Effector memory CD4-positive, alpha-beta T cell (primary cell): ENCODE measurements at places on chromosomes 1 and 21.

- DNase-seq, result no peak
These were observed 78.7 kb upstream of the ATP1B1 start for GRCh38 chr1:169027607-169028320.

DNA sequence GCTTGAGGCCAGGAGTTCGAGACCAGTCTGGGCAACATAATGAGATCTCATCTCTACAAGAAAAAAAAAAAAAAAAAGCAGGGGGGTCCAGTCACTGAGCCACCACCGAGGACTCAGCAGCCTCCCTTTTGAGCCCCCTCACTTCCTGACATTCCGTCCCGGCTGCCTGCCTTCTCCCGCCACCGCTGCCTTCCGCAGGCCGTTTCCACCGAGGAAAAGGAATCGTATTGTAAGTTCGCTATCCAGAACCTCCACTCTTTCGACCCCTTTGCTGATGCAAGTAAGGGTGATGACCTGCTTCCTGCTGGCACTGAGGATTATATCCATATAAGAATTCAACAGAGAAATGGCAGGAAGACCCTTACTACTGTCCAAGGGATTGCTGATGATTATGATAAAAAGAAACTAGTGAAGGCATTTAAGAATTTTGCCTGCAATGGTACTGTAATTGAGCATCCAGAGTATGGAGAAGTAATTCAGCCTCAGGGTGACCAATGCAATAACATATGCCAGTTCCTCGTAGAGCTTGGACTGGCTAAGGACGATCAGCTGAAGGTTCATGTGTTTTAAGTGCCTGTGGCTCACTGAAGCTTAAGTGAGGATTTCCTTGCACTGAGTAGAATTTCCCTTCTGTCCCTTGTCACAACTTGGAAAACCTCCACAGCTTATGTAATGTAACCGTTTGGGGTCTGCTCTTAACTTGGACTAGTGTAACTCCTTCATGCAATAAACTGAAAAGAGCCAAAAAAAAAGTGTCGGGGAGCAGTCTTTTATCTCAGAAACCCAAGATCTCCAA lies 55.6 kb downstream of the GLUL start:
- no peak for DNase-seq

DNA sequence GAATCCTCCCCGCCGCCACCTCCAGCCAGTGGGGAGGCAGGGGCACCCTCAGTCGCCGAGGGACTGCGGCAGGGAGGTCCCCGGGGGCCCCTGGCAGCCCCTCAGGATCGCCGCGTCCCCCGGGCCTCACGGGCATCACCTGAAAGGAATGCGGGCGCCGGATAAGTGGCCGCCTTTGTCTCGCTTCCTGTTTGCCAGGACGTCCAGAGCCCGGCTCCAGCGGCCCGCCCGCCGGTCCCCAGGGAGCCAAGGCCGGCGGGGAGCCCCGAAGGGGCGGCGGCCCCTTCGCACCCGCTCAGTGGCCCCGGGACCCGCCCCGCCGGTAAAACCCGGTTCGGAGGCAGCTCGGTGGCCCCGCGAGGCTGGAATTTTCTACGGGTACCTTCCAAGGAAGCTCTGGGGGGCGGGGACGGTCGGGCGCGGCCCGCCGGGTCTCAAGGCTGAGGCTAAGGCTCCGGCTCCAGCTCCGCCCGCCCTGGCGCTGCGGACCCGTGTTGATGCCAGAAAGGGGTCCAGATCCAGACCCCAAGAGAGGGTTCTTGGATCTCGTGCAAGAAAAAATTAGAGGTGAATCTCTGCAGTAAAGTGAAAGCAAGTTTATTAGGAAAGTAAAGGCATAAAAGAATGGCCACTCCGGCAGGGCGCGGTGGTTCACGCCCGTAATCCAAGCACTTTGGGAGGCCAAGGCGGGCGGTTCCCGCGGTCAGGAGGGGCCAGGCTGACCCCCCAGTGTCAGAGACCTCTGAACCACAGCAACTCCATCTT lies 12.6 kb downstream of the TINAGL1 start:
- no peak for DNase-seq

- DNase-seq, result no peak
These were observed 442 bp upstream of the AHCYL1 start for GRCh38 chr1:109984190-109984455.

DNA sequence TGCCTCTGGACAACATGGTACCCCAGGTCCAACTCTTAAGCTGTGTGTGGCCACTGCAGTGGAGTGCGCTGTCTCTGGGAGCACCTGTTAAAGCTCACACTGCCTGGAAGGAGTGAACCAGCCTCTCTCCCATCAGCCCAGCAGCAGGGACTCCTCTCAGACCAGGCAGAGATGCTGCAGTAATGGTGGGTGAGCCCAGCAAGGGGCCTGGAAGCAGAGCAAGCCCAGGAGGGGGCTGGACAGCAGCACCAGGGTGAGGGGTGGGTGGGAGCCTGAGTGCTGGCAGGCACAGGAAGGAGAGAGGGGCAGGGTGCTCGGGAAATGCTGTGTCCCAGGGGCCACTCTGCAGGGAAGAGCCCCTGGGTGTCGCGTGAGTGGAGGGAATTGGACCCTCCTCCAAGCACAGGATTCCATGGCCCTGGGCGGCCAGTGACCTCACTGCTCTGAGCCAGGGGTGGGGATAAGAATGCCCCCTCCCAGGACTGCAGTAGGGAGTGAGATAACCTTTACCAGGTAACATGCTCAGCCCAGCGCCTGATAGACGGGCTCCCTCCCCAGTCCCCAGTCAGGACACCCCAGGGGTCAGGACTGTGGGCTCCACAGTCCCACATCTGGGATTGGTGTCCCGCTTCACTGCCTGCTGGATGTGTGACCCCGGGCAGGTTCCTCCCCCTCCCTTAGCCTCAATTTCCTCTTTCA lies 313.1 kb downstream of the MATN1 start:
- no peak for DNase-seq

DNA sequence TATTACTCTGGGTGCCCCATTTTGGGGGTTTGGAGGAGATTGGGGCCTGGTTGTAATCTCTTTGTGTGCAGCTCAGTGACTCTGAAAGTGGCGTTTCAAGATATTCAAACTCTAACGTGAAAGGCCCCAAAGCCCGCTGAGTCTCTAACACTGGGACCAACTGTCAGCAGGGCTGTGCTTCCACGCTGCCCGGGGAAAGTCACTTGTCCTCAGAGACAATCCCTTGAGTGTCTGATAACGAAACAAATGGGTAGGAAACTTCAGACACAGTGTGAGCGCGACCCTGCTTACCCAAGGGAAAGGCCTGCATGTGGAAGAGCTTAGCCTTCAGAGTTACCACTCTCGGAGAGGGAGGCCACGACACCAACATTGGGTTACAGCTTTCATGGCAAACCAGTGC lies 837 bp downstream of the UBASH3A start:
- DNase-seq, result no peak

- peak; percentile 76 for DNase-seq
These were observed 4.6 kb downstream of the MATN1 start for GRCh38 chr1:30718636-30719405.

DNA sequence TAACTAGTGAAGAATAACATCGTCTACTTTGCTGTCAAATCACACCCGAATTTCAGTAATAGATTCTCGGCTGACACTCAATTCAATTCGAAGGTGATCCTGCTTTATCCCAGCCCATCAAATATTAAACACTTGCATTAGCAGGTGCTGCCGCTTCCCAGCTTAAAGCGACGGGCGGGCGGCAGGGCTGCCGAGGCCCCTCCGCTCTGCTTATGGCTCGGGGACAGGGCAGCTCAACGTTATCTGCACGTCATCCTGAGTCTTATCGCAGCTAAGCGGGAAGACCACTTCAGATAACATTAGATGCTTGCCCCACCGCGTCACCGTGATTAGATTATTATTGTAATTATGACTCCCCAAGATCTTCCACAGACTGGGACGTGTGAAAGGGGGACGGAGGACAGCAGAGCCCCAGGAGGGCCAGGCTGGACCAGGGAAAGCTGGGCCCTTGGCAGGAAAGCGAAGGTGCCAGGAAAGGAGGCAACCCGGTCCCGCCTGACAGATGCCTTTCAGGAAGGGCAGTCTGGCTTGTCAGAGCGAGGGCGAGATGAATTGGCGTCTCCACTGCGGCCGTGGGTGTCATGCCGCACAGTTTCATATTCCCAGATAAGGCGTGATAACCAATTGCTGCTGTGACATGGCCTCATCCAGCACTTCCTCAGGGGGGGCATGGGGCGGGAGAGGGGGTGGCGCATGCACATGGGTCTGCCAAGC lies 37.0 kb downstream of the DMAP1 start:
- no peak for DNase-seq

- no peak for DNase-seq
These were observed 20.3 kb downstream of the ZYG11A start for GRCh38 chr1:52862666-52863458.

GRCh38 chr1:231631717-231632116 lies 5.1 kb downstream of the DISC1 start:
- no peak for DNase-seq

GRCh38 chr1:5342830-5343229 lies 649.4 kb downstream of the NPHP4 start:
- no peak for DNase-seq

GRCh38 chr1:246705368-246705767 lies 18.8 kb upstream of the SCCPDH start:
- no peak for DNase-seq

GRCh38 chr1:26478159-26478558 lies 5.9 kb downstream of the HMGN2 start:
- no peak for DNase-seq

GRCh38 chr1:247370786-247371732 lies 39.4 kb upstream of the ZNF496 start:
- no peak for DNase-seq

DNA sequence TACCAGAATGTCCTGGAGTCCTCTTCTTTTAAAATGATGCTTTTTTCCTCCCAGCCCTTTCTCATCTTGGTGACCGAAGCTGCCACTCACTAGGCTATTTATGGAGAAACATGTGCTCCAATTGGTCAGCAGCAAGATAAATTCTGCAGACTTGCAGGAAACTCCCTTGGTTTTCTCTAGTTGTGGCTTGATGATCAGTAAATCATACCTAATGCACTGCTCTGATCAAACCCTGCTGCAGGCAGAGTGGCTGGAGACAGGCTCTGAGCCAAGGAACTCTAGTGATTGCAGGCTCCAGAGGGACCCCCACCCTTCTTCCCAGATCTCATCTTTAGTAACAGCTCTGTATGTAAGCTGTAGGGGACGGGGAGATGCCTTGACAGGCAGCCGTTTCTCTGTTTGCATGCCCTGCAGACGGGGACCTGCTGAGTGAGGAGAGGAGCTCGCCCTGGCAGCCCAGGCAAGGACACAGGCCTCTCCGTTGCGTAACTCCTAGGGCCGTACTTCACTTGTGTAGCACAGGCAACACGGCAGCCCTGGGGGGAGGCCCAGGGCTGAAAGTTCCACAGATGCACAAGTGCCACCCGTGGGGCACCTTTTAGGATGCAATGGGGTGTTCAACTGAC lies 14.5 kb downstream of the SLC6A17 start:
- no peak for DNase-seq

DNA sequence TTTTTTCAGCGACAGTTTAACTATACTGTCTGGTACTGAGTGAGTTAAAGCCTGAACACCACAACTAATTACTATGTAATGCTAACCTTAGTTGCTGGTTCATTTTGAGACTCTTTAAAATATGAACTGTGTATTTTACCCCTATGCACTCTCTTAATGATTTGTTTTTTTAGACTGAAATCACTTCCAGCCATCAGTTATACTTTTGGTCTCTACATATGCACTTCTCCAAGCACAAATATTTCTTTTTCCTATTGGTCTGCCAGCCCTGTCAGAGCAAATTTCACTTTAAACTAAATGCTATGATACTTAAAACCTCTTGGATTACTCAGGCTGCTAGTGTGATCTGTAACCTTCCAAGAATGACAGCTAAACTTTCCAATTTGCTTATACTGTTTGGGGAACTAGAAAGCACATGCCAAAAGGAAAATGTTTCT lies 38.1 kb upstream of the SCYL3 start:
- DNase-seq, result no peak

DNA sequence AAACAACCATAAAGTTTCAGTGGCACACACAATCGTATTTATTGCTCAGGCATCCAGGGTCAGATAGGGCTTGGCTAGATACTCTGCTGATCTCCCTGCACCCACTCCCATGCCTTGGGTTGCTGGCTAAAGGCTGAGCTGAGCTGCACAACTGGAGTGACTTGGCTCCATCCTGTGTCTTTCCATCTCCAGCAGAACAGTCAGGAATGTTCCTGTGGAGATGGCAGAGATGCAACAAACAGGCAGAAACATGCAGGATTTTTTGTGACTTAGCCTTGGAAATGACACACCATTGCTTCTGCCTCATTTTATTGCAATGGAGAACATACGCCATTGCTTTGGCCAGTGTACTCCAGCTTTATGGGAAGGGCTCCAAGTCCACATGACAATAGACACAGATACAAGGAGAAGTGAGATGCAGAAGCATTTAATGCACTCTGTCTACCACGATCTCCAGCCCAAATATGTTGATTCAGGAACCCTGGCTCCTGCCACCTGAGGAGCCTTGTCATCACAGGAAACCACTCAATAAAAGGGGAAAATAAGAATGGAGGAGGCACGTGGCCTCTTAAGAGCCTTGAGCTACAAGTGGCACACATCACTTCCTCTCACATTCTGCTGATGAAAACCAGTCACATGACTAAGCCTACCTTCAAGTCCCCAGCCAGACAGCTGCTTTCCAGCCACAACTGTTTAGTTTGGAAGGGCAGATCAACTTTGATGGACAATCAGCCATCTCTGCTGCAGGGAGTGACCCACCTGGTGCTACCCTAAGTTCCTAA lies 10.1 kb upstream of the GUCA2B start:
- no peak for DNase-seq

GRCh38 chr1:45934947-45935346 lies 131.5 kb downstream of the MAST2 start:
- no peak for DNase-seq

- no peak for DNase-seq
These were observed 51.1 kb downstream of the LRRC38 start for GRCh38 chr1:13462682-13463081.

DNA sequence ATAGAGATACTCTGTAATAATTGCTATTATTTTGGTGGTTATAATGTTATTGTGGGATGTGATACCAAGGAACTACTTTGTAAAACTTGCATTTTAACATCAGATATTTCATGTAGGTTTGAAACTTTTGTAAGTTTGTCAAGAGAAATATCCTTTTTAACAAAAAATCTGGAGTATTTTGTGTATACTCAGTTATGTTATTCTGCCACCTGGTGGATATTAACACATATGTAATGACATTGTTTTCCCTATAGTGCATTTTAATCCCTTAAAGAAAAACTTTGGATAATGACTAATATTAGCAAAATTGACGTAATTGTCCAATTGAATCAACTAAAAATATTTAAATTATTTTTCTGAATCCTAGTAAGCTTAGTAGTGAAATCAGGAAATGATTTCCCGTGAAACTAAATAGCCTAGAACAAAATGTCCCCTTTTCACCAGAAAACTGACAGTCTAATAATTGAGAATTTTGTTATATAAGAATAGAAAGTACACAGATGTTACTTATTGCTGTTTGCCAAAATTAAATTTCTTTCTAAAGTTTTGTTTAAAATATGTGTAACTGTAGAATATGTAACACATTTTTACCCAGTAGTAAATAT lies 39.6 kb downstream of the KCTD3 start:
- no peak for DNase-seq

DNA sequence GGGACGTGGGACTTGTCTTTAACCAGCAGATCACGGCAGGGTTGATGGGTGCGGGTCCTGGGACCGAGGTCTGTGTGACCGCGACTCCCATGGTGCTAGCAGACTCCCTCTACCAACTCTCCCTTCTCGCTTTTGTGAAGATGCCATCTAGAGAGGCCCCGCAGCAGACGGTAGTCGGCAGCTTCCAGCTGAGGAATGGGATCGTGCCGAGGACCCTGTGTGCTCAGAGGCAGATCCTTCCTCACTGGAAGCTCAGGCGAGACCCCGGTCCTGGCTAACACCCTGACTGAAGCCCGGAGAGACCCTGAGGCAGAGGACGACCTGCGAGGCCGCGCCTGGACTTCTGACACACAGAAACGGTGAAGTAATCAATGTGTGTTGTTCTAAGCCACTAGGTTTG lies 12.5 kb upstream of the SPATC1L start:
- DNase-seq, result no peak
